ENCODE measurements at places on chromosomes 12 and 14.

DNA sequence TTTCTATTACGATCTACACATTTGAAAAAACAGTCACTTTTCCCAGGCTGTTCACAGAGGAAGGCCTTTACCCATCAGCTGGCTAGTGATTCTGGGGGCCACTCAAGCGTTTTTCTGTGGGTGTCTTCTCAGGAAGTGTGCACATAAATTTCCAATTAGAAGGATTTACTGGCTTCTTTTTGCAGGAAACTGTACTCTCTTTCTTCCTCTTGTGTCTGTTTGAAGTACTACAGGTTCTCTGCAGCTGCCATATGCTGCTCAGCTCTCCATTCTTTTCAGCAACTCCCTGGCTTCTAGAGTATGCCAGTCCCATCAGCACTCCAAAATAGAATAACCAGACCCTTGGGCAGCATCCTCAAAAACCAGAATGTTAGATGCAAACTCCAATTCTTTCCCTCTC is 110.4 kb upstream of the NAV3 start:
- no peak for DNase-seq

DNA sequence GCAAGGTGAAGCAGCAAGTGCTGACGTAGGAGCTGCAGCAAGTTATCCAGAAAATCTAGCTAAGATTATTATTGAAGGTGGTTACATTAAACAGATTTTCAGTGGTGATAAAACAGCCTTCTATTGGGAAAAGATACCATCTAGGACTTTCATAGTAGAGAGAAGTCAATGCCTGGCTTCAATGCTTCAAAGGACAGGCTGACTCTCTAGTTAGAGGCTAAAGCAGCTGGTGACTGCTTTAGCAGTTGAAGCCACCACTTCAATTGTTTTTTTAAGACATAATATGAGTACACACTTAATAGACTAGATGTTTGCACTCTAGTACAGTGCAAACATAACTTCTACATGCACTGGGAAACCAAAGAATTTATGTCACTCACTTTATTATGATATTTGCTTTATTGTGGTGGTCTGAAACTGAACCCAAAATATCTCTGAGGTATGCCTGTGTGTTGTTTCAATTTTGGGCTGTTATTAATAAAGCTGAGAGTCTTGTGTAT is 1026.9 kb upstream of the FOXG1 start:
- no peak for DNase-seq

DNA sequence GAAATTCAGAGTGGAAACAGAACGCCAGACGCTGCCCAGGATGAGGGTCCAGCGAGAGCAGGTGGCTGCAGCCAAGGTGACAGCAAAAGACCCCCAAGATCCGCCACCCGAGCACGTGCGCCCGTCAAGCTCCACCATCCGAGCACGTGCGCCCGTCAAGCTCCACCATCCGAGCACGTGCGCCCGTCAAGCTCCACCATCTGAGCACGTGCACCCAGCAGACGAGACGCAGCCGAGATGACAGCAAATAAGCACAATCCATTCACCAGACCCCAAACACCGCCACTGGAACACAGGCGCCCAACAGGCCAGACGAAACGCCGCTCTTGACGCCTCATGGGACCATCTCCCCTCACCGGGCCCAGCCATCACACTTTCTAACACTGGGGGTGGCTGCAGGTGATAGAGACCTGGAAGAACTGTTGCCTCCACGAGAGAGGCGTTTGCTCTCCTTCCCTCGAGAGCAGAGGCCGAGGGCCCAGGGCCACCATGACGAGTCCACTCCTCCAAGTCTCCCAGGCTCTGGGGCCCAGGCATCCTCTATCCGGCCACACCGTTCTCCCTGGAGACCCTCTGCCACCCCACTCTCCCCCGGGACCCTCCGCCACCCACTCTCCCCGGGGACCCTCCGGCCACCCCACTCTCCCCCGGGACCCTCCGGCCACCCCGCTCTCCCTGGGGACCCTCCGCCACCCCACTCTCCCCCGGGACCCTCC is 62.1 kb upstream of the GALNT9 start:
- no peak for DNase-seq

DNA sequence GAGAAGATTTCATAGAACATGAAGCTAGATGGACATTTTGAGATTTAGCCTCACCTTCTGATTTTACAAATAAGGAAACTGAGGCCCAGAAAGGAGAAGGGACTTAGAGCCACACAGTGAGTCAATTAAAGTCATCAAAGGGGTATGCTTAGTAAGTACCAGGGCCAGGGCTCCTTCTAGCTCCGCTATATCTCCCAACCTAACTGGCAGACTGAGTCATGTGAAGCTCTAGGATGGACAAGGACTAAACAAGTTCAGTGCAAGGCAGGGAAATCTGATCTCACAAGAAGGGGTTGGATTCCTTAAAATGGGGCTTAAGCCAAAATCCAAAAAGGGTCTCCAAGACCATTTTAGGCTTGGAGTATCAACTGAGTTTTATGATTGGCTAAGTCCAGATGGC is 215.8 kb downstream of the PHLDA1 start:
- no peak for DNase-seq

DNA sequence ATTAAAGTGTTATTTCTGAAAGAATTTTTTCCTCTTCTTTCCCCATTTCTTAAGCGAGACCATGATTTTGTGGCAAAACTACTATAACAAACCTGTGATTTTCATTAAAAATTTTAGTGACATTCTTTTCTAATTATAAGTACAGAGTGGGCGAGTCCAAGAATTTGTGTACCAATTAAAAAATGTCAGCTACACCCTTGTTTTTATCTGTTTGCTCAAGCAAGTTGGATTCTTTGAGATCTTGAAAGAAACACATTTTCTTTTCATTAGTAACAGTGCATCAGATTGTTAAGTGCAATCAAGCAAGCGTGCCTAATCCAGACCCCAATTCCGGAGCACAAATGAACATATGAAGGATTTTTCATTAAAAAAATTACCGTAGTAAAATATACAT is 338.8 kb upstream of the DDHD1 start:
- DNase-seq: no peak

DNA sequence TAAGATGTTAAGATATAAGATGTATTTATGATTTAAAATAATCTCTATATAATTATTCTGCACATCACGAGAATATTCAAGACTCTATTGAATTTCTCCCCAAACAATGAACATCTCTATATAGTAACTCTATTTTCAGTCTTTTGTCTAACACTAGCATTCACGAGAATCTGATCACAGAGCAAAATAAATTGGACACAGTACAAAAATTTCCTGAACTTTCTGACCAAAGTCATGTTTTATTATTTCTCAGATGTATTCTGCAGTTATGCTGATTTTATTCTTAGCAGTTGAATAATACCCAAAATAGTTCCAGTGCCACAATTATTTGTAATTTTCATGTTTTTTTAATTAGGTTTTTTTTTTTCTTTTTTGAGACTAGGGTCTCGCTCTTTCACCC is 19.6 kb downstream of the EPS8 start:
- DNase-seq: no peak

DNA sequence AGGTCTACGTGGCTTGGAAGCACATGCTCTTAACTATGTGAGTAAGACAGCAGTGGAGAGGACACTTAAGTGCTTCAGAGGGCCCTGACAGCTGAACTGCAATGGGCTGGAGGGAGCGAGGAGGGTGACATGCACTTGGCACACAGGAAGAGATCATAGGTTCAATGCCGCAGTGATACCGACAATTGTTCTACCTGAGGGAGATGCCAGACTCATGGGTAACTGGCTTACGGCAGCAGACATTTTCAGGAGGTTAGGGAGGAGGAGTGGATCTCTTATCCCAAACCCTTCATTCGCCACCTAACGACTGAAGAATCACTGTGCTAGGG is 68.4 kb downstream of the NTF3 start:
- DNase-seq: no peak

DNA sequence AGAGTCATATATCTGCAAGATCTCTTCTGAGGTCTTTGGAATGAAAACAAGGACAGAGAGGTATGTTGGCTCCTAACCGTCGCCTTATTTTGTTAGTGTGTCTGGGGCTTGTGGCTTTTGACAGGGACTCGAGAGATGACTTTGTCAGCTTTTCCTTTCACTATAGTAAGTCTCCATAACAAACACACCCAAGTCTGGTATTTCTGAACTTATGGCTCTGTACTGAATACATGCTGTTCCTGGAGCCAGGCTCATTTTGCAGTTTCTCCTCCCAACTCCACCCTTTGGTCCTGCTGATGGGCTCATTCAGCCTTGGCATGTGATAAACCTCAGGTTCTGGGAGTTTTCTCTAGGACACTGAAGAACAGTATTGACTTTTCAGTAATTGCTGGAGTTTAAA is 27.7 kb upstream of the TMED10 start:
- no peak for DNase-seq

- no peak for DNase-seq
Measured at GRCh38 chr12:89936631-89937030, 228.0 kb upstream of the ATP2B1 start.

DNA sequence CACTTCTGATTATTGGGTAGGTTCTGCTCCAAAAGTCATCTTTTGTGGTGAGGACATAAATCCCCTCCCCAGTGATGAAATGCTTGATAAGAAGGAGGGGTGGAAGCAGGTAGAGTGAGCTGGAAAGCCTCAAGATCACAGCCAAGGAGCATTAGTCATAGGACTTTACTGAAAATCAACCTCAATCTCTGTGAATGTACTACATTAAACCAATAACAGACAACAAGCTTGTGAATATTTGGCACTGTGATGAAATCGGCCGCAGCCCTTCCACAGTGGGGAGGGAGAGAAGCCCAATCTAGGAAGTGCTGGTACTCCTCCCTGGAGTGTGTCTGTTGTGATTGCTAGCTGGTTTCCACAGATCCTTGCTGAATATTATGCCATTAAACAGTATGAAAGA is 41.2 kb upstream of the PTCSC3 start:
- DNase-seq: no peak

GRCh38 chr14:90272523-90272922 is 16.2 kb downstream of the PSMC1 start:
- no peak for DNase-seq

- no peak for DNase-seq
Measured at GRCh38 chr12:74111688-74112360, 425.8 kb upstream of the ATXN7L3B start.

DNA sequence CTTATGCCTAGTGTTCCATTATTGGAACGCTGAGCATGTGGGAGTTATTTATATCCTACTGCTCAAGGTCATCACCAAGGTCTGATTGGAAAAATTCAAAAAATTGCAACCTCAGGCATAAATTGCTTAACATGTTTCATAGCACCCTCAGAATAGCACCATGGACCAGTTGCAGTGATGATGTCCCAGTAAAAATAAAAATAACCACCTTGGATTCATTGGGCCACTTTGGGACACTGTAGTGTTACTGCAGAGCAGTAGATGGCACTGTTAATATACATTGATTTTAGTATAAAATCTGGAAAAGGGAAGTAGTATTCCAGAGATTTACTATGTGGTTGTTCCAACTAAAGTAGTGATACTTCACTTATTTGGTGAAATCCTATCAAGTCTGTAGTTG is 31.0 kb upstream of the PTCSC3 start:
- DNase-seq: no peak

GRCh38 chr14:100049220-100049619 is 16.0 kb upstream of the EVL start:
- DNase-seq: no peak

GRCh38 chr12:6724409-6724797 is 557 bp downstream of the COPS7A start:
- DNase-seq: no peak

GRCh38 chr12:21751517-21751916 is 23.0 kb downstream of the KCNJ8 start:
- no peak for DNase-seq

DNA sequence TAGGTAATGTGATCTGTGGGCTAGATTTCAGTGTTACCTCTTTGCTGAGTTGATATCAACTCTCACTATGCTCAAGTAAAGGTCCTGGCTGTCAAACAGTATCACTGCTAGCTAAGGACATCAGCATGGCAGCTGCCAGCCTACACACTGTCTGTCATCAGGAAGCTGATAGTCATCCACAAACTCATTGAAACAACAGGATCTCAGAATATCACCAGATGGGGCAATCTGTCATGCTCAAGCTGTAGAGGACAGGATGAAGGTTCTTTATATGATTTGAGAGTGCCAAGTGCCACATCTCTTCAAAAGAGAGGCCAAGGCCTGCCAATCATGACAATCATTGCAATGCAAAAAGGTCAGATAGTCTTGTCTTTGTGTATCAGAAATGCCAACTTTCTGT is 811.5 kb upstream of the SEL1L start:
- DNase-seq: no peak

- no peak for DNase-seq
Measured at GRCh38 chr14:101077481-101078074, 174.1 kb upstream of the RTL1 start.

DNA sequence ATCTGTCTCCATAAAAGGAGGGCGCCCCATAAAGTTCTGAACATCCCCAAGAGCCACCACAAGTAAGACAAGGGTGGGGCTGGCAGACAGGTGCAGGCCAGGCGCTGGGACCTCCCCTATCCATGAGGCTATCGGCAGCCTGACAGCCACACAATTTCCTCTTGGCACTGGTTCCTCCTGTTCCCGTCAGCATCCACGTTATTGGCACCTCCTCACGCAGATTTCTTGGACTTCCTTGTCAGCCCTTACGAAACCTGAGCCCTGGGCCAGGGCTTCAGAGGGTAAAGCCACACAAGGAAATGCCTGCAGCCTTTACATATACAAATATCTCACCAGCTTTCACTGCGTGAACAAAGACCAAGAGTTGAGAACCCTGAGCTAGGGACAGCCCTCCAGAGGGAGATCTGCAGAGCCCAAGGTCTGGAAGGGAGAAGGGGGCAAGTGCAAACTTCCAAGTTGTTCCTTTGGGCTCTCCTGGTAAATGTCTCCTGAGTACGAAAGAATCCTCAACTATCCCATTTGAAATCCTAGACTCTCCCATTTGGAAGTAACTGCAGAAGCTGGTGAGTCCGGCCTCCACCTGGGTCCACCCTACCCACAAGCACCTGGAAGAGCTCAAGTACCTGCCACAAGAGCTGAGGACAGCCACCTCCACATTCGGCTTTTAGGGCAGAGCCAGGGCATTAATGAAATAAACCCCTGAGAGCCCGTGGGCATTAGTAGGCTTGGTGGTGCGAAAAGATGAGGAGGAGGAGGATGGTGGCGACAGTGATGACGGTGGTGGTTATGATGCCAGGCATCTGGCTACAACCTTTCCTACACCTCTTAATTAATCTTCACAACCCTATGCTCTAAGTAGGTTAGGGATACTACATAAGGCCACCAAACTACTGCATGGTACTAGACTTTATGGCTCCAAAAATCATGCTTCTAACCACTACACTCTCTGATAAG is 5.5 kb upstream of the TC2N start:
- peak; percentile 35 for DNase-seq

DNA sequence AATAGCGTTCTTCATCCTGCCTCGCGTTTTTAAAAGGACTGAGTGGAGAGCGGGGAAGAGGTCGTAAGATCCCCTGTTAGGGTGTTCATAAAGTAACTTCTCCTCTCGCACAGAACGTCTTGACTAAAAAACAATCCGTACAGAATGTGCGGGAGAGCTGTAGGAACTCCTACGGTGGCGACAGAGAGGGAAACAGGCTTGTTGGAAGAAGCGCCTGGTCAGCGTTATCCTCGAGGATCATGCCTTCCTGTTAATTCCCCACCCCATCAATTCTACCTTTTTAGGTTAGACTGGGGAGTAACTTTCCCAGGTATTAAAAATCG is 399 bp upstream of the WASHC4 start:
- DNase-seq: no peak

- DNase-seq: no peak
Measured at GRCh38 chr12:13534645-13535398, 338.3 kb downstream of the EMP1 start.

- DNase-seq: no peak
Measured at GRCh38 chr14:76917745-76918255, 91.6 kb downstream of the LRRC74A start.

- no peak for DNase-seq
Measured at GRCh38 chr14:32679927-32680612, 258.6 kb upstream of the NPAS3 start.
